COLO829 (cell line): ENCODE measurements at places on chromosomes 4 and X.
A peak's percentile ranks its signal among the peaks of the same experiment; 100 is the strongest.

DNA sequence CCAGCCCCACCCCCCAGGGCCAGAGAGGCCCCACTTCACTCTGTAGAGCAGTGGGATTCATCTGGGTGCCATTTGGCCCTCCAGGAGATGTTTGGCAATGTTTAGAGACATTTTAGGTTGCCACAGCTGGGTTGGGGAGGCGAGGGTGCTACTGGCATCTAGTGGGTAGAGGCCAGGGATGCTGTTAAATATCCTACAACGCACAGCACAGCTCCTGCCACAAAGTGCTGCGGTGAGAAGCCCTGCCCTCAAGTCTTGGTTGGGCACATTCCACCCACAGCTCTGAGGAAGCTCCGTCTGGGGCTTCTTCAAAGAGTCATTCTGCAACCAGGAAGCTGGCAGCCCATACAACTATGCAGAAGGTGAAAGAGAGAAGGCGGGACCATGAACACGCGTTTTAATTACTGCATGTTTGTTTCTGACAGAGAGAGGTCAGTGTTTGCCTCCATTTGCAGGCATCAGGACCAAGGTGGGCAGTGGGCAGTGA lies 48.1 kb upstream of the FAM9C start:
- no peak for DNase-seq

GRCh38 chrX:2566055-2566454 lies 65.3 kb upstream of the DHRSX start:
- DNase-seq, result no peak

DNA sequence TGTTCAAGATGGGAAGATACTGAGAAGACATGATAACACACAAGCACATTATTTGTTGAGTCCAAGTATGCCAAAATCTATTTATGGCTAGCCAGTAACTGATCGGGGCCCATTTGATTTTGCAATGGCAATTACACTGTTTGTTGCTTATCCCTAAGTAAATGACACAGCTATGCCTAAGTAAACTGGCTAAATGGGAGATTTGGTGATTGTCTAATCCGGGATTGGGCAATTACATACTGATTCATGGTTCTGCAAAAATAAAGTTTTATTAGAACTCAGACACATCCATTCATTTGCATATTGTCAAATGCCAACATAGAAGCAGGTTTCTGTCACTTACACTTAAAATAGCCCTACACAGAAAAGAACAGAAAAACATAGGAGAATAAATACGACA lies 140.2 kb upstream of the TBL1X start:
- DNase-seq, result no peak

DNA sequence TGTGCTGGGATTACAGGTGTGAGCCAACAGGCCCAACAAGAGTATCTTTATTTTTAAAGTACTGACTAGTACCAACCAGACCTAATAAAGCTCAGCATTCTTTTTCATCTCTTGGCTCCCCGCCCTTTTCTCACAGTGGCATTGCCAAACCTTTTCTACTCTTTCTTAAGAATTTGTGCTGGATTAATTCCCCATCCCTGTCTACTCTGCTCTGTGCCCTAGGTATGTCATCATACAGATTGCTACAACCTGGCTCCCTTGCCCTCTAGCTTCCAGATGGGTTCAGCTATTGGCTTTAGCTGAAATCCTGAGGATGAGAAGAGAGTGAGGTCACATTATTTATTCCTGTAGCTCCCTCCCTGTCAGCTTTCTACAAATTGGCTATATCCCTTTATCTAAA lies 34.9 kb upstream of the CCNI start:
- no peak for DNase-seq

DNA sequence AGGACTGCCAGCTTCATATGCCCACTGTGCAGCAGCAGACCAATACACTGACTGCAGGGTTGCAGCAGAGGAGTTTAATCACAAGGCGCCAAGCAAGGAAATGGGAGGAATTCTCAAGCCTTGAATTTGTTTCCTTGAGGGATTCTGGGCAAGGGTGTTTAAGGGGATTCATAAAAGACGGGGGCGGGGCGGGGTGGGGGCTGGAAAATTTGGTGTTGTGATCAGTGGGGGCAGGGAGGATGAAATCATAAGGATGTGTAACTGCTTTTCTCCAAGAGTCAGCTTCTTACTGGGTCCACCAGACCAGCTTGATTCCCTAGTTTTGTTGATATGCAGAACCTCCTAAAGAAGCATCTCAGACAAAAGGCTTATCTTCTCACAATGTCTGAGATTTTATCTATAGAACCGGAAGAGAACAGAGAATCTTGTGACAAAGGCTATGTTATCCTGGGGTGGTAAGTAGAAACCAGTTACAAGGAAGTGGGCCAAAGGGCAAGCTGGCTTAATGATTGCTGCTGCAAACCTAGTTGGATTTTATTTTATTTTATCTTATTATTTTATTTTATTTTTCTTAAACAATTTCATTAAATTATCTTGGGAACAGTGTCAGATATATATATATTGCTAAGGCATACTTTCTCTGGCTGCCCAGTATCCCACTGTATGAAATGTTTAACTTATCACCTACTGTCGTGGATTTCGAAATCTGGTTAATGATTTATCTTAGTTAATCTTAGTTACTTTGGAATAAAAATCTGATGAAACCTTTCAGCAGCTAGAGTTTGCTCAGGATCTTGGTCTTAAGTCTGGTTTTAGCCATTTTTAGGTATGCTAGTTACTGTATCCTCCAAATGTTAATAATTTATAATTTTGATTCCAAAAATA lies 276.4 kb downstream of the RPA4 start:
- peak; percentile 15 for DNase-seq

DNA sequence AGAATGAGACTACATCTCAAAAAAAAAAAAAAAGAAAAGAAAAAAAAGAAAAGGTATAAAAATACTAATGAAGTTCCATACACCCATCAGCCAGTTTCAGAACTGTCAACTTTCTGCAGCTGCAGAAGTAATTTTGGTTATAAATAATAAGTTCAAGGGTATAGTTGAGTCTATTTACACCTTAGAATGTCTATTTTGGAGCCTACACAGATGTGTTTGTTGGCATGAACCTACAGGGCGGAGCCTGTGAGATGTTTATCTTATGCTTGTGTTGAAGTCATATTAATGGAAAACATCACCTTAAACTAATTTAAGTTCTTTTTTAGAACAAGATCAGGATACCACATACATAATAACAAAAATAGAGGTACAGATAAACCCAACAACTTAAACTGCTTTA lies 85.8 kb downstream of the RAPGEF2 start:
- DNase-seq, result no peak

GRCh38 chr4:145487631-145488030 lies 6.0 kb downstream of the SMAD1 start:
- DNase-seq, result no peak

DNA sequence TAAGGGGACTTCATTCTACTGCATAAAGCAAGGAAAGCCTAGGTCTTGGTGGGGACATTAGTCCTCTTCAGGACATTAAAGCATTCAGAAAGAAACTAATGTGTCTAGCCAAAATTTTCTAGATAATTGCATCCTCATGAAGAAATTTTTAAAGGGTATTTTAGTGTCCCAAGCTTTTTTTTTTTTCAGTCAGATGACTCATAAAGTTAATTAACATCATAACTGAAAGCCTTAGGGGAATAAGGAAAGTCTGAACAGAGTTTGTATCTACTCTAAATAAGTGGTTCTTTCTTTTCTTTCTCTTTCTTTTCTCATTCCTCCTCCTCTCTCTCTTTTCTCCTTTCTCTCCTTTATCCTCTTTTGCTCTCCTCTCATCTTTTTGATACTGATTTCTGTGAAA lies 202.4 kb downstream of the ADAMTS3 start:
- peak; percentile 15 for DNase-seq

- no peak for DNase-seq
Observed at GRCh38 chrX:102966701-102967100, 29.6 kb downstream of the RAB40AL start.
